Tongue (tissue), 3 donors: ENCODE measurements at places on chromosomes 6 and 20. TPM values are rescaled to one million over a fixed set of nuclear protein-coding genes. Genes with fewer than 3 reads are reported as not detected.

The ARFGEF3 gene
- total RNA-seq = 3.3 TPM

The TSBP1 gene
- total RNA-seq = not detected

The IRF4 gene
- total RNA-seq = 1.8 TPM

The LY86 gene
- total RNA-seq = 0.72 TPM

The VNN1 gene
- total RNA-seq = 0.31 TPM

The RAB44 gene
- 0.62 TPM for total RNA-seq

The MMP24OS gene
- total RNA-seq = 7.6 TPM

The HLA-DOB gene
- 1.4 TPM for total RNA-seq

The KHDC1L gene
- total RNA-seq = not detected

The SOD2 gene
- total RNA-seq = 216 TPM

The BHLHE23 gene
- not detected for total RNA-seq
